KBM-7 (cell line): ENCODE measurements at places on chromosomes 1 and 21.

- no peak for DNase-seq
Observed at GRCh38 chr1:211336775-211337174, 10.1 kb downstream of the TRAF5 start.

- no peak for DNase-seq
Observed at GRCh38 chr1:35883635-35884101, 659 bp downstream of the AGO1 start.

DNA sequence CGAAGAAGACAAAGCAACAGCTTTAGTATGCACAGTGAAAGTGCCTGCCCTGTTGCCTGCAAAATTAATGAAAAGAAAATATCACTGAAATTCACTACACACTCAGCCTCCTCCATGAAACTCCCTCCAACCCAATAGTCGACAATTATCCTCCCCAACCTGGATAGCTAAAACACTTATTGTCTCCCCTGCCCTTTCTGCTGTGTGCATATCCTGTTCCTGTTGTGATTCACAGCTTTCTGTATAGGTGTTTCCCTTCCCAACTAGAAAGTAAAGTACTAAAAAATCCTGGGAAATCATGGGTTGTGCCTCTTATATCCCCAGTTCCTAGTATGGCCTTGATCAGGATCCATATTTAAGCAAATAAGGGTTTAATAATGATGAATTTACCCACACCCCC is 412.1 kb downstream of the LTN1 start:
- DNase-seq = no peak

GRCh38 chr1:222106377-222106776 is 364.5 kb upstream of the DUSP10 start:
- no peak for DNase-seq

DNA sequence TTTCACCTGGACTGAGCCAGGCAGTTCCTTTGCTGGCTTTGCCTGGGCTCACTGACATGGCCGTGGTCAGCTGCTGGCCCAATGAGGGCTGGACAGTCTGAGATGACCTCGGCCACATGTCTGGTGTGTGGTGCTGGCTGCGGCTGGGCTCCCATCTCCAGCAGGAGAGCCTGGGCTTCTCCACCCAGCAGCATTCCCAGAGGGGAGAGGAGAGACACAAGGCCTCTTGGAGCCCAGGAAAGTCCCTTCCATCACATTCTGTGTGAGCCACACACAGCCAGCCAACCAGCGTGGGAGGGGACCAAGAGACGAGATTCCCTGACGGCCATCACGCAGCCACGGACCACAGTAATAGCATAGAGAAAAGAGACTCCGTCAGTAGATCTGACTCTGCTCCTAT is 21.1 kb upstream of the SUMO3 start:
- DNase-seq = no peak

DNA sequence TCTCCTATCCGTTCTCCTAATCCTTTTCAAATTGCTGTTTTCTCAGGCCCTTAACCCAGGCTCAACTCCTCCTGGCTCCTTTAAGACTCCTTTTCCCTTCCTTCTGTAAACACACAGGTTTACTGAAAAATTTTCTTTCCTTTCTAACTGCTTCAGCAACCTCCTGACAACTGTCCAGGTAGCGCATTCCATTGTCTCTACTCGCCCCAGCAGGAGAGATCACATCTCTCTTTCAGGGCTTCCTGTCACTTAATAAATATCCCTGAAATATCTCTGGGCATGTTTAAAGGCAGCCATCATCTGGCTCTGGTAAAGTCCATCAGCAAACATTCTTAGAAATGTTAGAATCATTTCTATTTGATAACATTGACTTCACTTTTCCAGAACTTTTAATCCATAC is 211.2 kb upstream of the PTBP2 start:
- no peak for DNase-seq

DNA sequence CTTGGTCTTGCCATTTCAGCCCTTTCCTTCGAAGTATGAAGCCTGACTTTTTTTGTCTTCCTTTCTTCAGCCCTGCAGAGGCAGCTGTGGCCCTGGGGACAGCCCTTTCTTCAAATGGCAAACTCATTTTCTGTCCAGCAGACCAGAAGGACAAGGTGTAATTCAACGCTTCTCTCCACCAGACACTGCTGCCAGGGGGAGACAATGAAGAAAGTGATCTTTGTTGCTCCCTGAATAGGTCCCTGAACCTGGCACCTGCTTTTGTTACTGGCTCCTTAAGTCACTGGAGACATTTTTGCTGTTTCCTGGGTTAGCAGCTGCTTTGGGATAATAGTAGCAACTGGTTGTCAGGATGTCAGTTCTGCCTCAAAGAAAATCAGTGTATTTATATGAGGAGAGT is 50.8 kb upstream of the MACF1 start:
- no peak for DNase-seq

DNA sequence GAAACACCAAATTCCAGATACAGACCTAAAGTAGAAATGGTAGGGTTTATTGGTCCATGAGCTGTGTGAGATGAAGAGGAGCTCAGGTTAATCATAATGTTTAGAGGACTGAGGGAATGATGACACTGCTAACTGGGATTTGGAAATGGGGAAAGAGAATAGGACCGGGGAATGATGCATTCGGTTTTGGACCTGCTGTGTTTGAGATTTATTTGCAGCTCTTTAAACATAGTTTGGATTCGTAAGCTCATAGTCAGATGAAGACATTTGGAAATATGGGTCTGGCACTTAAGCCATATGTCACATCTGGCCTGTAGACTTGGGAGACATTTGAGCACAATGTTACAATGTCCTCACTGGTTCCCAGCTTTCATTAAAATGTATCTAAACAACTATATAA is 127.9 kb upstream of the DUSP10 start:
- no peak for DNase-seq

DNA sequence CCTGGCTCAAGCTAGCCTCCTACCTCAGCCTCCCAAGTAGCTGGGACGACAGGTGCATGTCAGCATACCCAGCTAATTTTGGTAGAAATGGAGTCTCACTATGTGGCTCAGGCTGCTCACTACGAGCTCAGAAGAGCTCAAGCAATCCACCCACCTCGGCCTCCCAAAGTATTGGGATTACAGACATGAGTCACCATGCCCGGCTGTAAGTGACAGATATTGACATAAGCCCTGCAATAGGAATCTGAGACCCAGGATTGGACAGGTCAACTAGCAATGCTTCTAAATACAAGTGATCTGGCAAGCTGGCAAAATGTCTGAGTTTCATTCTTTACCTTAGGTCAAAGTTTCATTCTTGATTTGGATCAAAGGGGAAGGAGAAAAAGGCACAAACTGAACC is 40.5 kb upstream of the H6PD start:
- DNase-seq = no peak
